Right cardiac atrium (tissue), 5 donors: ENCODE measurements at places on chromosomes 11 and 22. TPM values are rescaled to one million over a fixed set of nuclear protein-coding genes. Genes with fewer than 3 reads are reported as not detected.

DNA sequence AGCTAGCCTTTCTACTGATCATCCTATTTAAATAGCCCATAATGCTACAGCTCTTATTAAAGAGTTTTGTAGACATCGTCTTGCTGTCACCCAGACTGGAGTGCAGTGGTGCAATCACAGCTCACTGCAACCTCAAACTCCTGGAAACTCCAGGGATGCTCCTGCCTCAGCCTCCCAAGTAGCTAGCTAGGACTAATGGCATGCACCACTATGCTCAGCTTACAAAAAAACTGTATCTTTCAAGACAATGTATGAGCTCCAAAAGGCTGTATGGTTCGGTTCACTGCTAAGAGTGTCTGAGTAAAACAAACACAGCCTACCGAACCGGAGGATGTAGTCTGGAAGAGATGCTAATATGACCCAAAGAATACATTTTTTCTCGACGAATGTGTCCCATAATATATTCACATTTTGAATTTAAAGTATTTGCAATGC lies 2.6 kb downstream of the TAF1D start:
- no peak for DNase-seq

GRCh38 chr11:63639199-63639832 lies 25.1 kb upstream of the PLAAT3 start:
- DNase-seq, result no peak

DNA sequence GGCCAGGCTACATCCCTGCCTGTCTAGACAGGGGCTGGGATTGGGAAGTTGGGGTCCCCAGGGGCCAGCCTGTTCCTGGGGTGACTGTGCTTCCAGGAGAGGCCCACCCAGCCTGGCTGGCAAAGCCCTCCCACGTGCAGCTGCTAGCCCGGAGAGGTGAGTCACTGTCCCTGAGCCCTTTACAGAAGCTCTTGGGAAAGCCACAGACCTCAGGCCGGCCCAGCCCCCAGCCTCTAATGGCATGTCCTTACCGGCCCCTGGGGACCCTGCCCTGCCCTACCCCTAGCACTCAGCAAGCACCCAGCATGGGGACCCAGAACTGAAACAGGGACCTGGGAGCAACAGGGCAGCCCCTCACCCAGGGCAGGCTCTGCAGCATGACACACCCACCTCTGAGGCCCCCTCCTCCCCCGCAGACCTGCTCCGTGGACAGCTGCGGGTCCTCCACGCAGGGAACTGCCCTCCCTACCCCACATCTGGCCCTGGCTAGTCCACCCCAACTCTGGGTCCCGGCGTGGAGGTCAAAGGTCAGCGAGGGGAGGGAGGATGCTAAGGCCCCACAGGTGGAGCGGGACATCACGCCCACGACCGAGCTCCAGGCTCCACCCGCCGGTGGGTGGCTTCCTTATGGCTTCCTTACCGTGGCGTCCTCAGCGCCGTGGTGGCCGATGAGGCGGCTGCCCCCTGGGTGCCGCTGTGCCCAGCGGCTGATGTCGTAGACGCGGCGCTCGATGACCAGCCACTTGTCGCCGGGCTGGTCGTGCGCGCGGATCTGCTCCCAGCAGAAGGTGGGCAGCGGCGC lies 615 bp downstream of the FADS3 start:
- peak; percentile 83 for DNase-seq

Gene OVCH2
- not detected for total RNA-seq
